ENCODE measurements at places on chromosomes 11 and 22.

GRCh38 chr11:29255401-29255800 is 761.4 kb downstream of the KCNA4 start:
- DNase-seq = no peak

DNA sequence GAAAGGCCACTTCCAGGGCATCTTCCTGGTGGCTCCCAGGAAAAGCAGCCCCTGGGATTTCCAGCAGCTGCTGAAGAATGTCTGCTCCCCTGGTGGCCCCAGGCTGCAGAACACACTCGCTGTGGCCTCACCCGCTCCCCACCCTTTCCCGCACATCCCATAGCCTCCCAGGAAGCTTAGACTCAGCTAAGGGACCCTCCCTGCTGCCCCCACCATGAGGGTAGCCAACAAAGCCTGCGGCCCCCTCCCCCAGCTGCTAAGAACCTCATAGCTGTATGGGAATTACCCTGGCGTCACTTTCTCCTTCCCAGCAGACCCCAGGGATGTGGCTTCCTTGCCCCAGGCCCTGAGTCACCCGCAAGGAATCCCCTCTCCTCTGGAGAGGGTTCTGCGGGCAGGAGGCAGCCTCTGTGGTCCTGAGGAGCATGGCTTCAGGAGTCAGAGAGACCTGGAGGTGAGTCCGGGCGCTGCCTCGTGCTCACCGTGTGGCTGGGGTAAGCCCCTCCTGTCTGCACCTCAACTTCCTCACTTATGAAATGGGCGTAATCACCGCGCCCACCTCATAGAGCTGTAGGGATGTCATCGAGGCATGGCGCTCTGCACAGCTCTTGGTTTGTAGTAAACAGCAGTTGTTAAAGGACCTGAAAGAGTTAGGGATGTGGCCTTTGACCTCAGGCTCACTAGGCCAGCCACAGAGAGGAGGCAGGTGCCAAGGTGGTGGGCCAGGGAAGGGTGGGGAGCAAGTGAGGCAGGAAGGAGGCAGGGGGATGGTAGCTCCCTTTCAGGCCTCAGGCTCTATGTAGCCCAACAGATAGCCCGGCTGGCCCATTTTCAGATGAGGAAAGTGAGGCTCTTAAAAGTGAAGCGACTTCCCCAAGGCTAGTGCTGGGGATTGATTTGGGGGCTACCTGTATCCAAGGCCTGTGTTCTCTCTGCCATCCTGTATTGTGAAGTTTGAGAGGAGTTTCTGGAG is 71.2 kb downstream of the LRRC32 start:
- peak; percentile 90 for DNase-seq

DNA sequence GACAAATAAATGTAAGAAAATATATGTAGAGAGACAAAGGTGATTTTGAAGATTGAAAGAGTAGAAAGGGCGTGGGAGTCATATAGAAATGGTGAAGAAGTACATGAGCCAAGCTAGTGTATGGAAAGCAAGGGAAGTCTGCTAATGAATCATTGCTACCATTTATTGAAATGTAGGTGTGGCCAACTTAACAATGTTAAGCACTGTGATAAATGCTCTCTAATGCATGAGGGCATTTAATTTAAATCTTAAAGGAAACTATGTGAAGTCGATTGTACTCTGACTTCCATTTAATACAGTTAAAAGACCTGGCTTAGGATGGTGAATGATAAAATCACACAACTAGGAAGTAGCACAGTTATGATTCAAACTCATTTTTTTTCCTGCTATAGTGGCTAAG is 219.9 kb downstream of the CASP12 start:
- DNase-seq = no peak

GRCh38 chr22:37079668-37080171 is 28.2 kb downstream of the KCTD17 start:
- DNase-seq = no peak

DNA sequence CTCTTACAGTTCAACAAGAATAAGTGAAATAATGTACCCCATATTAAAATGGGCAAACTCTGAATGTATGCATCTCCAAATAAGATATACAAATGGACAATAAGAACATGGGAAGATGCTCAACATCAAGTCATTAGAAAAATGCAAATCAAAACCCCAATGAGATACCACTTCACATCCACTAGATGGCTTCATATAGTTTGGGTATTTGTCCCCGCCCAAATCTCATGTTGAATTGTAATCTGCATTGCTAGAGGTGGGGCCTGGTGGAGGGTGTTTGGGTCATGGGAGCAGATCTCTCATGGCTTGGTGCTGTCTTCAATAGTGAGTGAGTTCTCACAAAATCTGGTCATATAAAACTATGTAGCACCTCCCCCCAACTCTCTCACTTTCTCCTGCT is 5.7 kb downstream of the MPZL2 start:
- no peak for DNase-seq

- no peak for DNase-seq
Measured at GRCh38 chr11:33207408-33207985, 46.2 kb upstream of the CSTF3 start.

GRCh38 chr11:119339589-119340334 is 921 bp downstream of the C1QTNF5 start:
- peak; percentile 64 for DNase-seq

DNA sequence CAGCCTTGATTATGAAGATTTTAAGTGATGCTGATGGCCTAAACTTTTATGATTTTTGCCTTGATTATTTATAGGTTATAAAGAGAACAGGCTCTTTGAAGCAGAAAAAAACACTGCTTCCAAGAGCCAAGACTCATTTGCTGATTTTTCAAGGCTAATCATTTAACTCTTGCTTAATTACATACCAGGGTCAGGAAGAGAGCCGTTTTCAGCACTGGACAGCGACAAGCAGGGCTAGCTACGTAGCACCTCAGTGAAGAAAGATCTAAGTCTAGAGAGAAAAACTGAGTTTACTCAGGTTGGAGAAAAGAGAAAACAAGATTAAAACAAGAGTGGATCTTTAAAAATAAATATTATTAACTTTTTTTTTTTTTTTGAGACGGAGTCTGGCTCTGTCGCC is 615.4 kb upstream of the B3GAT1 start:
- DNase-seq = peak; percentile 60

- DNase-seq = no peak
Measured at GRCh38 chr11:95585752-95586077, 203.9 kb downstream of the FAM76B start.

DNA sequence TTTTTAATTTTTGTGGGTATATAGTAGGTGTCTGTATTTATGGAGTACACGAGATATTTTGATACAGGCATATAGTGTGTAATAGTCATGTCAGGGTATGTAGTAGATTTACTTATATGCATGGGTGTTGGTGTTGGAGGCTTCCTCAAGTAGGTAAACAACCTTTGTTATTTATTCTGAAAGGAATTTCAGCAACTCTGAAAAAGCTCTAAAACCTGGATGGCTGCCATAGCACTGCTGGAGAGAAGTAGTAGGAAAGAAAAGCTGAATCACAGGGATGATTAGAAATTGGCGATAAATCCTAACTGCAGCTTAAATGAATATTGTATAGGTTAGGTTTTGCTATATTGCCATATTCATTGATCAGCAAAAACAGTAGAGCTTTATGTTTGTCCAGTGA is 44.4 kb upstream of the ST14 start:
- no peak for DNase-seq

GRCh38 chr22:27543460-27543859 is 258.1 kb downstream of the MN1 start:
- no peak for DNase-seq

GRCh38 chr11:121654259-121654842 is 201.6 kb upstream of the SORL1-AS1 start:
- DNase-seq = no peak

DNA sequence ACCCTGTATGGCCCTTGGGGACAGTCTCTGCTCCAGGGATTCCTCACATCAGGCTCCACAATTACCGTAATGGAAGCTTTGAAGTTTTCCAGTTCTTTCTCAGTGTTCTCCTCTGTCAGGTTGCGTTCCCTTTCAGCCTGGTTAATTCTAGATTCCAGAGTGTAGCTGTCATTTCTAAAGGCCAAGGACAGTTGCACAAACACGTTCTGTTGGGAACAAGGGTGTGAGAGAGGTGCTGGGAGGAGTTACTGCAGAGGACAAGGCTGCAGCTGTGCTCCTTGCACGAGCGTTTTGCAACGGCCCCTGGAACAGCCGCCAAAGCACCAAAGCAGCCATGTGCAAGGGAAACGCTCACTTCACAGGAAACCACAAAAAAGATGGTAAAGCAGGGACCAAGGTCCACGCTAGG is 35.9 kb upstream of the LYVE1 start:
- no peak for DNase-seq

GRCh38 chr22:25382762-25383161 is 163.3 kb downstream of the CRYBB2 start:
- DNase-seq = no peak

- no peak for DNase-seq
Measured at GRCh38 chr11:86014221-86014620, 54.7 kb downstream of the PICALM start.

DNA sequence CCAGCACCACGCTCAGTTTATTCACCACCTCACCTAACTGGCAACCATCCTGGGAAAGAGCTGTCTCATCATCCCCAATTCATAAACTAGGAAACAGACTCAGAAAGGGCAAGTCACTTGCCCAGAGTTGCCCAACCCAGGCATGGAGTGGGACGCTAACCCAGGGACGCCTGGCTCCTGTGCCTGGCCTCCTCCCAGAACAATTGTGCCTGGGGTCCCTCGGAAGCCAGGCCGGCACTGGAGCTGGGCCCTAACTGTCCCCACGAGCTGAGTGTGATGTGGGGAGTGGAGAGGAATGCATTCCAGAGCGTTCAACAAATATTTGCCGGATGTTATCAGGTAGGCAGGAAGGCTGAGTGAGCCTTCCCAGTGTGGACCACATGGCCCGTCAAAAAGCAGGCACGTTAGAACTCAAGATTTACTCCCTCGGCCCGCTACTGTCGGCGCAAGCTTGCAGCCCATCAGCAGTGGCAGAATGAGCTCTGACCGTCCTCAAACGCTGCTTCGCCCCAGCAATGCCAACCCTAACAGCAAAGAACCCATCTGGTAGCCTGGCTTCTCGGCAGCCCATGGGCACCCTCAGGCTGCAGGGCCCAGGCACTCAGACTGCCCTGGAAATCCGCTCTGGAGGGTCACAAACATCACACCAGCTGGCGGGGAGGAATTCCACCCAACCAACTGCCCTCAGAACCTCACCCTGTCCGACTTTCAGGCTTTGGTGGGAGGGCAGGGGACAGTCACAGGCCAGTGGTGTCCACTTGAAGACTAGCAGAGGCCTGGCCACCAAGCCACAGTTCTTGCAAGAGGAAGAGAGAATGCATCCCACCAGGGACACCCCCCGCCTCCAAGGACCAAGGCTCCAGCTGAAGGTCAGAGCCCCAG is 35.6 kb downstream of the MYH9 start:
- DNase-seq = peak; percentile 66

DNA sequence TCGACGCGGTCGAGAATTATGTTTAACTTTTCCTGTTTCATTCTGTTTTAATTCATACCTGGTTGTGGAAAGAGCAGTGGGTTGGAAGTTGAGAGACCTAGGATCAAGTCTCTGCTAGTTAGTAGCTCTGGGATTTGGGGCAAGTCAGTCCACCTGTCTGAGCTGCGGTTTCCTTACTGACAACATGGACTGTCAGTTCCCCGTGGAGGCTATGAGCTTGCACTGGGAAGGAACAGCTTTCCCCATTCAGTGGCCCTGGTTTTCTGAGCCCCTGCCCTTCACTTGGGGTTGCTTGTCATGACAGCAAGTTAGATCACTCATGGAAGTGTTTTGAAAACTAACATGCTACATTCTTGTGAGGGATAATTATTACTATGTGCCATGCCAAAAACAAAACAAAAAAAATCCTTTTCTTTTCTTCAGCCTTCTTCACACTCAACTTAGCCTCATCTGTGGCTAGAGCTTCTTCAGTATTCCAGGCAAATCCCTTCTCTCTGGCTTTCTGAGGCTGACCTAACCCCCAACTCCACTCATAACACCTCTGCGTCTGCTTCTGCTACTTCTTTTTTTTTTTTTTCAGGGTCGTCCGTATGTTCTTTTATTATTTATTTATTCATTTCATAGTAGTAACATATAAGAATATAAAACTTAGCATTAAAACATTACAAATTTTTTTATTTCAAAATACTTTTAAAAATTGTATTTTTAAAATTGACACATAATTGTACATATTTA is 43.0 kb upstream of the ZBED5 start:
- peak; percentile 75 for DNase-seq

GRCh38 chr22:48836673-48837340 is 990.9 kb downstream of the BRD1 start:
- DNase-seq = no peak

- no peak for DNase-seq
Measured at GRCh38 chr22:24567668-24568067, 11.9 kb downstream of the SNRPD3 start.

DNA sequence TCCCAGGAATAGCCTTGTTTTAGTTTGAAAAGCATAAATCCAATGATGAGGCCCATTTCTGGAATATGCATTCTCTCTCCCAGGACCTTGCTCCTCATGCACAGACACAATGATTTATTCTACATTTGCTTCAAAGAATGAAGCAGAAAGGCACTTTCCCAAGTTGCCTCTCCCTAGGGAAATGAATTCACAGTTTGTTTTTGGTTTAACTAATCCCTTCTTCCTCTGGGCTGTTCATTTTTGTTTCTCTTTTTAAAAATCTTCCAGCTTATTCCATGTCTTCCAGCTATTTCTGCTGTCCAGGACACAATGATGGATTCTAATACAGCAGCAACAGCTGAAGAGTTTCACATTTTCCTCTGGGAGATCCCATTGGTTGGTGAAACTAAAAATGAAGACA is 1529.2 kb upstream of the TENM4 start:
- DNase-seq = no peak

- DNase-seq = no peak
Measured at GRCh38 chr22:22080270-22080669, 97.7 kb upstream of the TOP3B start.

DNA sequence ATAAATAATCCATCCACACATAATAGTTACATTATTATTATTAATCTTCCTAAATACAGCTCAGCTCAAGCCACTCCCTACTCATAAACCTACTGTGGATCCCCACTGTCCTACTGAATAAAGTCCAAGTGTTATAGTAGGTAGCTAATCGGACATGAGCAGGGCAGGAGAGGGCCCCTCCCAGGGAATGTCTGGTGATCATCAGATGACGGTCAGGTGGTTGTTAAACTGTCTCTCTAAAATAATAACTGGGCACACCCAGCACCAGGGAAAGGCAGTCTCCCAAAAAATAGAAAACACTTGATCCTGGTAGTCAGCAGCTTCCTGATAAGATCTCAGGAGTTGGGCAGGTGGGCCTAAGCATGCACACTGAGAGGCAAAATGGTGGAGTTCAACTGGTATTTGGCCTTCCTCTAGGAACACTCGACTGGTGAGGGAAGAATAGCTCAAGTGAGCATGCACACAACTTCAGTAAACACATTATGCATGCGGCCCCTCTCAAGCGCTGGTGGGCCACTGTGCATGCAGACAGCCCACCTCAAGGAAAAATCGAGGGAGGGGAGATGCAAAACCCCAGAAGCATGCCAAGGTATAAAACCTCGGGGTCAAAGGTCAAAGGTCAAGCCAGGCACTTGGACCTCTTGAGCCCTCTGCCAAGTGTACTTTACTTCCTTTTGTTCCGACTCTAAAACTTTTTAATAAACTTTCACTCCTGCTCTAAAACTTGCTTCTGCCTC is 65.0 kb downstream of the LRRC32 start:
- no peak for DNase-seq

All from Daoy (cell line).